ENCODE measurements at places on chromosomes 7 and 10.

GRCh38 chr7:119271147-119271779, 1001.7 kb upstream of the KCND2 start:
- DNase-seq = no peak

DNA sequence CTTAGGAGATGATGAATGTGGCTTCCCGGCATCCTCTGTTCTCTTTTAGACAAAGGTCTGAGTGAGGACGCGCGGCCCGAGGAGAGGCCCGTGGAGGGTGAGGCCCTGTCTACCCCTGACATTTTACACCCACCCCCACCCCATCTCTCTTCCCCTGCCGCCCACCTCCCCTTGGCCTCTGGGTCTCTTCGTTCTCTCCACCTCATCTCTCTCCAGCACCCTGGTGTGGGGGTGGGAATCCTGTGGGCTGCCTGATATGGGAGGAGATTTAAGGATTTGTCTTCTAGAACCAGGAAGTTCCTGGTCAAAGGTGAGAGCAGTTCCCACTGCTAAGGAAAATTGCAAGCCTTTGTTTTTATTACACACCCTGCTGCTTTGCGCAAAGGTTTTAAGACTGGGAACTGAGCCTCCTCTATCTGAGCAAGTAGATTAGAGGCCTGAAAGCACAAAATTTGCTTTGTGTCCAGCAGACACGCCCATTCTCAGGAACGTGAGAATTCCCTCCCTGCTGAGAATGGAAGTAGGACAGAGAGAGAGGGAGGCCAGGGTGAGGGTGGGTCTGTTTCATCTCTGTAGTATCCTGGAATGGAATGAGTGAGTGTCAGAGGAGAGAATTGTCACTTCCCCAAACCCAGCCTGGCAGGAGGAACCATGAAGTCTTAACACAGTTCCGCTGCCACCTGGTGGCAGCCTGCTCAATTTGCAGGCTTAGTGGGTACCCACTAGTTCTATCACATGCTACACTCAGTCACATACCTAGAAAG, 91.2 kb downstream of the GTF2IRD1 start:
- peak; percentile 55 for DNase-seq

DNA sequence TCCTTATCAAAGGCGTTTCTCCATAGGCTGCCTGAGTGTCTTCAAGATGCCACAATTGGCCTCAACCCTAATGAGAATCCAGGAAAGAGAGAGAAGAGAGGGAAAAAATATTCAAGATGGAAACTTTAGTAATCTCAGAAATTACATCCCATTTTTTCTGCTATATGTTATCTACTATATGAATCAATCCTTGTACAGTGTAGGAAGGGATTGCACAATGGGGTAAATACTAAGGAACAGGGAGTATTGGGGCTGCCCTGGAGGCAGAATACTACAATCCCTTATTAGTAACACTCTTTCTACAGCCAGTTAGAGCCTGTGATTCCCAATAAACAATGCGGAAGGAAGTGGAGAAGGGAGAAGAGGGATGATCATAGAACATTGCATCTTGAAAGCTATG, 27.9 kb downstream of the TFPI2 start:
- DNase-seq = no peak

GRCh38 chr10:87578842-87579401, 74.2 kb downstream of the MINPP1 start:
- DNase-seq = no peak

DNA sequence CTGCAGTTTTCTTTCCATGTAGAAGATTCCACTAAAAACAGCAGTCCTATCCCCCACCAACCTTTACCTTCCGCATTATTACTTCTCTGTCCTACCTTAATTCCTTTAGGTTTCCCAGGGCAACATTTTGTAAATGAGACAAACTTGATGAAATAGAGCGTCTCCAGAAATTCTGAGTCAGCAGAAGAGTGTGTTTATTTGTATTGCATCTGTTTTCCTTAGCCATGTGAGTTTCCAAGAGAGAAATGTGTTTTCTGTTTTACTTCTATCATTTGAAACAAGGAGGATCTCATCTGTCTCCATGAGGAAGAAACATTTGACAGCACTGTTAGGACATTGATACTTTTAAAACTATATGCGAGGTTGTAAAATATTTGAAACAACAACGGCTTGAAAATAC, 244.2 kb upstream of the PLXDC2 start:
- DNase-seq = no peak

GRCh38 chr7:150867605-150868004, 15.3 kb downstream of the AOC1 start:
- DNase-seq = no peak
